CD4-positive, alpha-beta T cell treated with Interleukin-4 for 4 hours (primary cell): ENCODE measurements at places on chromosomes 6 and 20.
A peak's percentile ranks its signal among the peaks of the same experiment; 100 is the strongest.

DNA sequence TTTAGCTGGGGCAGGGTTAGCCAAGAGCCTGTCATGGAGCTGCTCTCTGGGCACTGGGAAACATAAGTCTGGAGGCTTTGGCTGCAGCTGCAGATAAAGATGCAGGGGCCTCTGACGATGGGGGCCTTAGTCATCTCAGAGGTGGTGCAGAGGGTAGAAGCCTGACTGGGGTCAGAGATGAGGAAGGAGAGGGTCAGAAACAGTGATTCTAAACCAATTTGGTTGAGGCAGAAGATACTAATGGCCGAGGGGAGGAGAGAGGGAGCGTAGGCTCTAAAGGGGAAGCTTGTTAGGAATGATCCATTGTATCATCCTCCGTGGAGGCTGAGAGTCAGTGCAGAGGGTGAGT is 33.8 kb downstream of the PLEKHG1 start:
- DNase-seq: no peak

DNA sequence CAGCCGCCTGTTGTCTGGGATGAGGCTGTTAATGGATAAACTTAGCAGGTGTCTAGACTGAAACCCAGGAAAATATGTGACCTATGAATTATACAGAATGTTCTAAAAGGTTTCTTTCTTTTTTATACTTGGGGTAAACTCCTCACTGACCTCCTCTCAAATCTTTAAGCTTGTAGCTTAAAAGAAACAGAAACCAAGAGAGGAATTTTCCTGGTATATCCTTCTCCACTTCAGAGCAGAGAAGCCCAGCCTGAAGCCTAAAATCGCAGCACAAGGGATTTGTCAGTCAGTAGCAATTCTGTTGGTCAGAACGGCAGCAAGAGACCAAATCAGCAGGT is 99.4 kb upstream of the RIPOR2 start:
- no peak for DNase-seq

DNA sequence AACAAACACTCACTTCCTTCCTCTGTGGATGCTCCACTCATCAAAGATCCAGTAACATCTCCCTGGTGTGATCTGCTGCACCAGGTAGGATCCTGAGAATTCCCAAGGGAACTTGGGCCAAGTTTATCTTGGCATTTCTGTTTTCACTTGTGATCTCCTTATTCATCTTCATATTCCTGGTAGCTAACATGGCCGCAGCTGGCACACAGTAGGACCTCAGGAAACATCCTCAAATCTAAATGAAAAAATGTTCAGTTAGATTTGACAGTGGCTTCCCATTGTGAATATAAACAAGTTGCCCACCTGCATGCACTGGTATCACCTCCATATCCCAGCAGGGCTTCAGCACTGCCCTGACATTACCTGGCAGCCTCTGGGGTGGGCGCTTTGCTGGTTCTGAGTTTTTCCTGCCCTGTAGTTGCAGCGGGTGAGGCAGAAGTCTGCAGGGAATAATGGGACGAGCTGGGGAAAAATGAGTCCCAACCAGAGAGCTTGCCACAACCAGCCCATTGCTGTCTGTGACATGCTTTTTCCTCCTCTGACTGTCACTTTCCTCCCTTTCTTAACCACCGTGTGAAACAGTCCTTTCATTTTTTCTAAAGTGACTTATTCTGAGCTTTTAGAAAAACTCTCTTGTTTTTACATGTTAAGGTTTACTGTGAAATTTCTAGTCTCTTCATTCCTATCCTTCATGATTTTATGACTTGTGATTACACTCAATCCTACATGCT is 9.4 kb upstream of the DSTN start:
- DNase-seq: no peak

DNA sequence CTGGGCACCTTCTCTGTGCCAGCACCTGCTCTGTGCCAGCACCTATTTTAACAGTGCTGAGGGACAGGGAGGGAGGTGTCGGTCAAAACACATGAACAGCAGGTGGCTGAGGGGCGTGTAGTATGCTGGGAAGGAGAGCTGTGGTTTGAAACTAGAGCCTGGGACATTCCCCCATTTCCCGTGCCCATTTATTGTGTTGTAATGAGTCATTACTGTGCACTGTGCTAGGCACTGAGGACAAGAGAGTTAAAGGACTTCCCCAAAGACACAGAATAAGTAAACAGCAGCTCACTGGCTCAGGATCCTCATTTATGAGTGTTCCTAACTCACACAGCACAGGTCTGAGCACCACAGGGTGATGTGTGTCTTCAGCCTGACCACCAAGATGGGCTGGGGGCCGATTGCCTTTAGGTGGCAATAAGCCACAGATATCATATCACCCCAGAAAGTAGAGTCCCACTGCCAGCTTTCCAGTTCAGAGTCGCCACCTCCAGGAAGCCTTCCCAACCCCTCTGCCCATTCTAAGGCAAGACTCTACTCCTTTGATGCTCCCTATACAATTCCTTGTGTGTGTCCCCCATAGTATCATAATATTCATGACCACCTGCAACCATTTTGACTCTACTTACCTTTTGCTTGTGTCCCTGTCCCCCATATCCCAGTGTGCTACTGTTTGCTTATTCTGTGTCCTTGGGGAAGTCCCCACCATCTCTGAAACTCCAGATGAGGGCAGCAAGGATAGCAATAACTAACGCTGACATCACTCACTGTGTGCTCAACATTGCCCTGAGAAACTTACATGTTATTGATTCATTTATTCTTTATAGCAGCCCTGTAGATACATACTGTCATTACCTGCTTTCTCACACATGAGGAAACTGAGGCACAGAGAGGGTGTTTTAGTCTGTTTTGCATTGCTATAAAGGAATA is 87.3 kb downstream of the TOX2 start:
- no peak for DNase-seq

DNA sequence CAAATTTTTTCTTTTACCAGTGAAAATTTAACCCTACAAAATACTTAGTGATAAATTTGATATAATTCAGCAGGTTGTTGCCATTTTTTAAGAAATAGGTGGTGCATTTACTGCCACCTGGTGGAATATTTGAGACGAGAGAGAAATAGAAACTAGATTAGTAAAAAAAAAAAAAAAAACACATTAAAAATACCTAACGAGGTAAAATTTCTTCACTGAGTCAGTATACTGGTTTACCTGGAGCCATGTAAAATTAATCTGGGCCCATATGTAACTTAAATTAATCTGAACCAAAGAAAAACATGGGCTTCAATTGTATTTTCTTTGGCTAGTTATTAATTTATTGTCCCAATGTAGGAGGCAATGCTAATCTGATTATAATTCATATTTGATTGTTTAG is 520.8 kb downstream of the EPM2A start:
- peak; percentile 13 for DNase-seq

- DNase-seq: no peak
These were observed 47.9 kb downstream of the DEK start for GRCh38 chr6:18216411-18216810.

DNA sequence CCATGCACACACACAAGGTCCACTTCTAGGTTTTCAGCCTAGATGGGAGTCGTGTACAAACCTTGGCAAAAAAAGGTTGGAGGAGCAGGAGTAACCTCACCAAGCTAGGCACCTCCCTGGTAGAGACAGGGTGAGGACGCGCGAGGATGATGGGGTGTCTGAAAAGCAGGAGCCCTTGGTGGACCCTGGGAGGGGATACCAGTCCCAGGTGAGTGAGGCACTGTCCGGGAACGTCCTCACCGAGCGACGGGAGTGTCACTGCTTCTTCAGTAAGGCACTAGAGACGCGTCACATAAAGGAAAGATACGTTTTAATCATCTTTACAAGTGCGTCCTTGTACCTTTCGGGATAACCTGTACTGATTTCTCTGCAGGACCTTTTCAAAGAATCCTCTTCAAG is 29.4 kb upstream of the ZBP1 start:
- no peak for DNase-seq

GRCh38 chr6:135701426-135701825 is 150.1 kb upstream of the PDE7B start:
- DNase-seq: no peak

- no peak for DNase-seq
These were observed 66.6 kb downstream of the IPCEF1 start for GRCh38 chr6:154289818-154290508.

DNA sequence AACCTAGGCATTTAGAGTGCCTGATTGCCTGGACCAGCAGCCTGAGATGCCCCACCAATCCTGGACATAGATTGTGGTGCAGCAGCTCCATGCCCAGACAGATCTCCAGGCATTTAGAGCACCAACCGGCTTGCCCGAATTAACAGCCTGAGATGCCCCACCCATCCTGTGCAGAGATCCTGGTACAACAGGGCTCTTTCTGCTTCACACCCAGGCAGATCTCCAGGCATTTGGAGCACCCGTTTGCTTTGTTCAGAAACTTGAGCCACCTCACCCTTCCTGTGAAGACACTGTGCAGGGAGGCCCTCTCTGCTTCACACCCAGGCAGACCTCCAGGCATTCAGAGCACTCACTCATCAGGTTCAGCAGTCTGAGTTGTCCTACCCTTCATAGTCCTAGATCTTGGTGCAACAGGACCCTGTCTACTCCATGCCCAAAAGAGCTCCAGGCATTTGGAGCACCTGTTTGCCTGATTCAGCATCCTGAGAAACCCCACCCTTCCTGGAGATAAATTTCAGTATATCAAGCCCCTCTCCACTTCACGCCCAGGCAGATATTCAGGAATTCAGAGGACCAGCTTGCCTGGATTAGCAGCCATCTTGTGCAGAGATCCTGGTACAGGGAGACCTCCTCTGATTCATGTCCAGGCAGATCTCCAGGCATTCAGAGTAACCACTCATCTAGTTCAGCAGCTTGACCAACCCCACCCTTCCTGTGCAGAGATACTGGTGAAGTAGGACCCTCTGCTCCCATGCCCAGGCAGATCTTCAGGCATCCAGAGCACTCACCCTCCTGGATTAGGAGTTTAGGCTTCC is 189.2 kb upstream of the FERMT1 start:
- no peak for DNase-seq

- DNase-seq: no peak
These were observed 37.9 kb downstream of the IPCEF1 start for GRCh38 chr6:154318721-154319120.

DNA sequence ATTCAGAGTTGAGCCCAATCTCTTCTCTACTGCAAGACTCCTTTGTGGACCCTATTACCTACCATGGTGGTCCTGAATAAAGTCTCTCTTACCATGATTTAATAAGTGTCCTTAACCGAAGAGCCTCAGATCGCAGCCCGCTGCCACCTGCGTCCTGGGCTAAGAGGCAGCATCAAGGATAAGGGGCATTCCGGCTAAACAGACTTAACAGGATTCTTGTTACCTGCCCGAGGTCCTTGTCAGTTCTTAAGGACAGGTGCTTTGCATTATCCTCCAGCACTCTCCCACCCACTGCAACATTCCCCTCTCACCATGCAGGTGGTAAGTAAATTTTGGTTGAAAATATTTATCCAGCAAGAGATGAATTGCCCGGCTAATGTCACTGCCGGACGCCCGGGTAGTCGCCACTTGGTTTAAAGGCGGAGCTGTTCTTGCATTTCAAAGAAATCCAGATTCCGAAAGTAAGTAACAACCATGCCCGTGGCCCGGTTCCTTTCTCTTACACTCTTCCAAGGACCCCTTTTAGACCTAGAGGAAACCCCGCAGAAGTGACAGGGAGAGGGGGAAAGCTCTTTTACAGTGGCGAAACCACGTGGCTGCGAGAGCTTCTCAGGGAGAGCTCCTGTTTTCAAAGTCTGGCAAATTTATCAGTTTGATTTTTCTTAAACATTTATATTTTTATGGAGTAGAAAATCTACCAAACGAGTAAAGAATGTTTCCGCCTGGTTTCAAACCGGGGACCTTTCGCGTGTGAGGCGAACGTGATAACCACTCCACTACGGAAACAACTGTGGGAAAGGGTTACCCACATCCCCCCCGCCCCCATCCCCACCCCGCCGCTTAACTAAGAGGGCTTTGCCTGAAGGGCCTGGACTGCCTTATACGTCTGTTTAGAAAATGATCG is 41.9 kb upstream of the PRSS16 start:
- DNase-seq: peak; percentile 1

DNA sequence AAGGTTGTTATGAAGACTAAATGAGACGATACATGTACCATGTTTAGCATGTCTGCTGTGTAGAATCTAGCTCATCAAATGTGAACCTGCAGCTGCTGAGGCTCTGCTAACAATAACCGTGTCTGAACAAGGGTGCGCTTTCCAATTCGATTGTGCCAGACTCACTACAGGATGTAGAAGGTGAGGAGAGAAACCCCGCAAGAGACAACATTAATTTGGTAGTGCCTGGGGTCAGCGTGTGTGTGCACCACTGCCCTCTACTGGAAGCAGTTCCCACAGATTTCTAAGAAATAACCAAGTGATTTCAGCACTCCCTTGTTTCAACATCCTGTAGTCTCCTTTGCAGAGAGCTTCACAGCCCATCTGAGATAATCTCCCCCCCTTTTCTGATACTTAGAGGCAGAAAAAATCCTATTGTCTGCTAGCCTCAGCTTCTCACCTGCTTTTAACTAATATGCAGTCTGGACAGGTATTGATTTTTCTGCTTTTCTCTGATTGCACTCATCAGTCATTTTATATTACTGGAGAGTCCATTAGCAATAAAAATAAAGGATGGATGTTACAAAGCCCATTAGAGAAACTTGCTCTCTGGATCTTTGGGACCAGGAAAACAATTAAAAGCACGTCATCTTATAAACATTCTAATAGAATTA is 96.7 kb upstream of the BACH2 start:
- DNase-seq: peak; percentile 77

- DNase-seq: no peak
These were observed 29.0 kb downstream of the KCNG1 start for GRCh38 chr20:50993876-50994275.

DNA sequence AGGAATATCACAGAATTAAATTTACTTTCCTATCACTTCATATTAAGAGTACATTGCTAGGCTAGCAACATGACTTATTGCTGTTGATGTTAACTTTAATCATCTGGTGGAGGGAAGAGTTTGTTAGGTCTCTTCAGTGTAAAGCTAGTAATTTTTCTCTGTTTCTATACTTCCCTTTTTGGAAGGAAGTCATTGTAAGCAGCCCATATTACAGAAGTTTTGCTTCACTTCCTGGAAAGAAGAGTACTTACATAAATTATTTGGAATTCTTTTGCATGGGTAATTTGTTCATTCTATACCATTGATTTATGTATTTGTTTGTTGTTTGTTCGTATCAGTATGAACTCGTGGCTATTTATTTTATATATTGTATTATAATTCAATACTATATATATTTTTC is 405.2 kb downstream of the RFPL4B start:
- no peak for DNase-seq

DNA sequence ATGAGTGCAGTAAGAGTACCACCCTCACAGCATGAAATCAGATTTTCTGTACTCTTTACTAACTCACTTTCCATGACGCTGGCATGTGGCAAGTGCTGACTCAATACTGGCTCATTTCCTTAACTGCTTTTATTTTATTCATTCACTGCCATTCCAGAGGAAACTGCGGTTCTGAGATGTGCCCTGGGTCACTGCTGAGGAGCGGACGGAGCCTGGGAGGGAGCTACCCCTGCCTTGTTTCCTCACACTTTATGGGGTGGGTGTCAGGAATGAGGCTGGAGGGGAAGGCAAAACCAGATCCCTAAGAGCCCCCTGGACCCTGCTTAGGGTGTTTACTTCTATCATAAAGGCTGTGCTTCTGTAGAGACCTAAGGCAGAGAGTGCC is 14.4 kb downstream of the NT5E start:
- DNase-seq: no peak
